Stimulated activated CD4-positive, alpha-beta T cell treated with anti-CD3 and anti-CD28 coated beads, Interleukin-1b, Interleukin-23, amount 100 ng/mL, for 1 hour (primary cell): ENCODE measurements at places on chromosomes 5 and 9.

DNA sequence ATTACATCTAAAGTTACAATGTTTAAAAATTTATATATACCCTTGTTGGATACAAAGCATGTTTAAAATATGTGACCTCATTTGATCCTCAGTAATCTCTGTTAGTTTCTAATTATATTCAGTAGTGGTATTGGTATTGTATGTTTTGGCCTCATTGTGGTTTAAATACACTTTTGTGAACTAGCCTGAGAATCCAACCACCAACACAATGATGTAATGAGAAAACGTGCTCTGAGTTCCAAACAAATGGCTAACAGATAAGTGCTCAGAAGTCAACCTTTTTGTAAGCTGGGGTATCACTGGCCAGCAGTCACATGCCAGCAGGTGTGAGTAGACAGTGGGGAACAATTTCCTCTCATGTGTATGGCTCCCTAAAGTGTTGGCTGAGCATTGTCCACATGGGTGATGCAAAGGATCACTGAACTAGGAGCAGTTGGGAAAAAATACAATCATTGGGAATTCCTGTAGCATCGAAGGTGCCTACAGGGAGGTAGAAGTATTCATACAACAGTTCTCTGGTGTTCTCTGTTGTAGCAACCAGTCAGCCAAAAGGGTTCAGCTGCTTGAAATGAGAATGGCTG is 56.1 kb downstream of the DOCK8 start:
- DNase-seq, result no peak

DNA sequence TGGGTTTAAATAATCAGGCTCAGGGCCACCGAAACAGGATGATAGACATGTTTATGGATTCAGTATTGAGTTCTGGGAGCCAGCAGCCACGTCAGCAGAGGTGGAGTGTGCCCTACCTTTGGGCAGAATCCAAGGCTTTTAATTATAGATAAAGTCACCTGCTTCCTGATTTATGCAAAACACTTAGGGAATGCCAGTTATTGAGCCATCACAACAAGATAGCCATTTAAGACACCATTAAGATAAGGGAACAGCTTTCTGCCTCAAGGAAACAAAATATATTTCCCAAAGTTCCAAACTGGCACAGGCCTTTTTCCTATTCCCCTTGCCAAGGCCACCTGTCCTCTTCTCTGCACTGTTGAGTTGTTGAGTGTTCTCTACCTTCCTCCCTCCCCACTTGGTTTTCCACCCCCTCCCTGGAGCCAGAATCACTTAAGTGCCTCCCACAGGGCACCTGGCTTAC is 2.4 kb downstream of the CCL28 start:
- no peak for DNase-seq

DNA sequence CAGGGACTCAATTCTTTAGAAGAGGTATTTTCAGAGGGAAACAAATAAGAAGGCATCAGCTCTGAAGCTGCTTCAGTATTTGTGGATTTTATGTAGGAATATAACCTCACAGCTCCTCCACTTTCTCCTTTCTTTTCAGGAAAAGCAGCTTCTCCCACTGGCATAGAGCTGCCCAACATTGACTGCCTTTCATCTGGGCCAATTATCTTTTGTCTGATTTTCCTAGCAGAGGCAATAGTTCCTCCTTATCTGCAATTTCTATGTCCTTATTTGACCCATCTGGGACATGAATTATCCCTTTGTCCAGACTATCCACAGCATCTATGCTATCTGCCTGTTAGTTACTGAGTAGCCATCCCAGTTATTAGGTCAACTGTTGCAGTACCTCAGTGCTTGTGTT is 1671.2 kb upstream of the ACO1 start:
- DNase-seq, result no peak

DNA sequence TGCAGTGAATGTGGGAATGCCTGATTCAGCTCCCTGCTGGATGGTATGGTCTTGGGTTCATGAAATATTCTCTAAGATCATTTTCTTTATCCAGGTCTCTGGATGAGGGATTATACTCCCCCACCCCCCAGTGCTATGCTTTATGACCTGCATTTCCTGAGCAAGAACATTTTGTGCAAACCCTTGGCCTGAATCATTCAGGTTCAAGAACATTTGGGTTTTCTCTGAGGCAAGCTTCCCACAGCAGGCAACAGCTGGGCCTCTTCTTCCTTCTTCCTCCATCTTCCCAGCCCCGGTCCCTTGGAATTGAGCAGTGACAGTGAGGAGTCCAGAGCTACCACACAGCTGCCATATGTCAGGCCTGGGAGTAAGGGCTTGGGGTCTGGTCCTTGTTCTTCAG is 58.6 kb upstream of the TNFSF15 start:
- DNase-seq, result no peak

- DNase-seq, result no peak
Observed at GRCh38 chr9:32503008-32503407, 23.0 kb downstream of the RIGI start.

DNA sequence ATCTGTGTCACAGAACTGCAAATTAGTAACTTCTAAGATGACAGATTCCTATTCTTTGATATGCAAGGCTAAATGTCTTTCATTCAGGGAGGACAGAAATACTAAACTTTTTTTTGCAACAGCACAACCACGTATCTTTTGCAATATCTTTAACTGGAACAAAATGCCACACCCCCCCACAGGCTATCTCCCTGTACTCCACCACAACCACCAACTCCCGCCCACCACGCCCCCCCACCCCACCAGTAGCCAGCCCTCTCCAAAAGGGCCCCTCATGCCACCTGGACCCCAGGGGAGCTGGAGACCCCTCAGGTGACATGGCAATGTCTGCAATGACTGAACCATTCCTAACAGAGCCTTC is 131.8 kb downstream of the ROR2 start:
- DNase-seq, result no peak

GRCh38 chr5:123512611-123513461 is 859 bp downstream of the CSNK1G3 start:
- no peak for DNase-seq

- DNase-seq, result no peak
Observed at GRCh38 chr9:38295764-38296163, 96.7 kb upstream of the ALDH1B1 start.

GRCh38 chr5:37720550-37720952 is 119.3 kb downstream of the GDNF start:
- no peak for DNase-seq

GRCh38 chr5:160787240-160787639 is 64.8 kb downstream of the ATP10B start:
- DNase-seq, result no peak

DNA sequence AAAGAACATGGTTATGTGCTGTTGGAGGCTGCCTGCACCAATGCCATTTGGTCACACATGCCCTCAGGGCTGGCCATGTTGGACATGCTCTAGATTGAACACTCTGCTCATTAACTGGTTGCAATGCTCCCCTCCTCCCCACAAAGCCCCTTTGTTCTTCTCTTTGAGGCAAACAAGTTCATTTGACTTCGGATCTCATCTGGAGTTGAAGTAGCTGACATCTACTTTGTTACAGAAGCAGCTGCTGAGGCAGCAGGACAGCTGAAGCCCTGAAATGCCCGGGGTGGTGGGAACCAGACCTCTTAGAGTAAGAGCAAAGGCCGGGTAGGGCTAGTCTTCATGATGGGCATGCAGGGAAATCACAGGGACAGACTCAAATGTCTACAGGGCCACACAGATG is 123.5 kb downstream of the APBA1 start:
- DNase-seq, result no peak

DNA sequence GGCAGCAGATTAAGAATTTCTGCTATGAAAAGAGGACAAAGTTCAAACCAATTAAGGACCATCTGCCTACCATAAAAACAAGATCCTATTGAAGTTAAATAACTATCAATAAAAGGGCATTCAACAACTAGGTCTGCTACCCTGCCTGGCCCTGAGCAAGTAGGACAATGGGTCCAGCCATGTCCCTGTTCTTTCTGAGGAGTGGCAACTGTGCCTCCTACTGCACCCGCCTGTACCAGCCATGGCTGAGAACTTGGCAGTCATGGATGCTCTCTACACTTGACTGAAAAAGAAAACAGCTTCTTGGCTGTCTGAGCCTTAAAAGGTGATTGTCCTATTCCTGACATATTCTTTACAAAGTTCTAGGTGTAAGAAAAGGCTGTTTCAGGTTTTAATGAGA is 652.4 kb downstream of the PDE4D start:
- DNase-seq, result no peak

DNA sequence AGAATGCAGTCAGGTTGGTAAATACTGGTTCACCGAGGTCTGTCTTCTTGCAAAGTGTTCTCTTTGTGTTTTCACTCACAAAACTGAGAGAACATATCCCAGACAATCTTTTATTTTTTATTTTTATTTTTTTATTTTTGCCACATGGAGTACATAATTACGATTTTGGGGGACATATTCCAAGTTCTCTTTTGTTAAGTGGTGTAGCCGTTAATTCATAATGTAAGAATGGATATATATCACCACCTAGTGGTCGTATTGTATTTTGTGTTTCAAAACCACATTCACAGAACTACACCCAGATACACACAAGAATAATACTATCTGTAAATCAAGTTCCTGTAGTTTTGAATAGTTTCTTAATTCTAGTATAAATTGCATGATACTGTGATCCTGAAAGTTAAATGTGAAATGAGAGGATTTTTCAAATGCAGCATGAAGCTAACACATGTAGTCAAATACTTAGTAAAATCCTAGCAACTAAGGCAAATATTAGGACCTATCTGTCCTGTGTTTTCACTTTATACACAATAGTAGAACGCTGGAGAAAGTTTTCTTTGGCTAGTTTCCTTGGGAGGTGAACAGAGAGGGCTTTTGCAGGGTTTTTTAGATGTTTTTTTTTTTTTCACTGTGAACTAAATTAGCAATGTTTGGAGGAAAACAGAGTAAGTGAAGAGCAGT is 92.7 kb downstream of the VCAN start:
- DNase-seq, result no peak

- DNase-seq, result no peak
Observed at GRCh38 chr9:125992557-125992956, 245.4 kb downstream of the PBX3 start.

DNA sequence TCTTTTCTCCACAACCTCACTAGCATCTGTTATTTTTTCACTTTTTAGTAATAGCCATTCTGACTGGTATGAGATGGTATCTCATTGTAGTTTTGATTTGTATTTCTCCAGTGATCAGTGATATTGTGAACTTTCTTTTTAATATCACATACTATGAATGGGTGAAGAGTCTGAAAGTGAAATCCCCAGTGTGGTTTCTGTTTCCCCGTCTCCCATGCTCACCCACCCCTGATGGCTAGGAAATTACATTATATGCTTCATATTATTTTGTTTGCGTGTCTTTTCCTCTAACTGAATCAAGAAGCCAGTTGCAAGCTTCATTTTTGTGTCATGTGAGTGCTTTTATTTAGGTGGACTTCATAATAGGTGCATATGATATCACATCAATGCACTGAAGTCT is 171.1 kb downstream of the ARHGAP26 start:
- DNase-seq, result no peak

GRCh38 chr5:120476063-120476462 is 12.0 kb downstream of the PRR16 start:
- DNase-seq, result no peak
